ENCODE measurements at places on chromosomes 6 and 20. TPM values are rescaled to one million over a fixed set of nuclear protein-coding genes. Genes with fewer than 3 reads are reported as not detected.

The SNAP25 gene
- total RNA-seq, result not detected

The RIPPLY2 gene
- total RNA-seq, result not detected

The RTN4IP1 gene
- total RNA-seq, result 6.2 TPM

The CENPQ gene
- total RNA-seq, result 3.7 TPM

The SH3BGRL2 gene
- total RNA-seq, result 22.1 TPM

The CSNK2A1 gene
- total RNA-seq, result 107 TPM

The CAP2 gene
- total RNA-seq, result 8.4 TPM

The ATRN gene
- total RNA-seq, result 42.4 TPM

The TCP11 gene
- 1.6 TPM for total RNA-seq

The MICA gene
- 28.3 TPM for total RNA-seq

The C6orf58 gene
- total RNA-seq, result not detected

The ERGIC3 gene
- 490 TPM for total RNA-seq

The CPXM1 gene
- total RNA-seq, result under 0.01 TPM

The EBF4 gene
- total RNA-seq, result 13.3 TPM

The CCN5 gene
- total RNA-seq, result 0.54 TPM

The DEFB124 gene
- total RNA-seq, result not detected

The RAET1G gene
- total RNA-seq, result 0.43 TPM

The CNR1 gene
- total RNA-seq, result not detected

The TP53INP2 gene
- 2.4 TPM for total RNA-seq

The FAM50B gene
- total RNA-seq, result 7.1 TPM

The SPDEF gene
- total RNA-seq, result not detected

The FLRT3 gene
- 35.9 TPM for total RNA-seq

The TREM1 gene
- total RNA-seq, result not detected

The TRIM15 gene
- total RNA-seq, result not detected

The ZSCAN9 gene
- 16.5 TPM for total RNA-seq

The C6orf118 gene
- not detected for total RNA-seq

The OTOR gene
- total RNA-seq, result not detected

The DDX43 gene
- total RNA-seq, result 1.6 TPM

The TOX2 gene
- not detected for total RNA-seq

The PRDM1 gene
- total RNA-seq, result 0.79 TPM

The SOBP gene
- not detected for total RNA-seq

The LAMA2 gene
- total RNA-seq, result 0.65 TPM

The SNAP91 gene
- total RNA-seq, result under 0.01 TPM

The BPI gene
- not detected for total RNA-seq

The LST1 gene
- total RNA-seq, result not detected

The ASXL1 gene
- total RNA-seq, result 49.2 TPM

The TTK gene
- 6.7 TPM for total RNA-seq

The NT5E gene
- 85.2 TPM for total RNA-seq

The PLAGL2 gene
- total RNA-seq, result 5.6 TPM

The COL11A2 gene
- 0.22 TPM for total RNA-seq

The IYD gene
- not detected for total RNA-seq

The BCKDHB gene
- total RNA-seq, result 27.7 TPM

The C4B gene
- total RNA-seq, result 6.3 TPM

The BACH2 gene
- 2.1 TPM for total RNA-seq

The SMLR1 gene
- not detected for total RNA-seq
